ENCODE measurements at places on chromosomes 7 and 10. TPM values are rescaled to one million over a fixed set of nuclear protein-coding genes. Genes with fewer than 3 reads are reported as not detected.

Gene GCK
- 0.14 TPM for polyA plus RNA-seq

Gene C7orf25
- polyA plus RNA-seq, result 3.2 TPM

Gene ANXA8L1
- 0.32 TPM for polyA plus RNA-seq

Gene GPER1
- 6.3 TPM for polyA plus RNA-seq

Gene PHF14
- polyA plus RNA-seq, result 7.5 TPM

Gene PRLHR
- polyA plus RNA-seq, result not detected

Gene SH2D4B
- polyA plus RNA-seq, result not detected

Gene OGDH
- polyA plus RNA-seq, result 47.5 TPM

Gene UTF1
- polyA plus RNA-seq, result not detected

Gene DMBT1
- not detected for polyA plus RNA-seq

Gene CFAP58
- polyA plus RNA-seq, result 0.57 TPM

Gene SYCE1
- polyA plus RNA-seq, result not detected

Gene DRGX
- polyA plus RNA-seq, result not detected

Gene GHITM
- polyA plus RNA-seq, result 103 TPM

Gene FMC1
- 11.9 TPM for polyA plus RNA-seq

Gene TUBAL3
- polyA plus RNA-seq, result not detected

Gene ZNF117
- 2.5 TPM for polyA plus RNA-seq

Gene TTYH3
- polyA plus RNA-seq, result 82.6 TPM

Gene SPAM1
- not detected for polyA plus RNA-seq

Gene LHFPL3
- not detected for polyA plus RNA-seq

Gene MOGAT3
- not detected for polyA plus RNA-seq

Gene ZNRF2
- 0.33 TPM for polyA plus RNA-seq

Gene SEPTIN7
- 112 TPM for polyA plus RNA-seq

Gene AIFM2
- 4.6 TPM for polyA plus RNA-seq

Gene NHLRC2
- 2.3 TPM for polyA plus RNA-seq

Gene TRPV6
- not detected for polyA plus RNA-seq

Gene NUTM2E
- polyA plus RNA-seq, result not detected

Gene HEPACAM2
- polyA plus RNA-seq, result not detected

Gene ASB4
- not detected for polyA plus RNA-seq

Gene SYNPO2L
- polyA plus RNA-seq, result 0.62 TPM

Gene FAM241B
- polyA plus RNA-seq, result 1.2 TPM

Gene RBM17
- polyA plus RNA-seq, result 42.9 TPM

Gene LANCL2
- 13.6 TPM for polyA plus RNA-seq

Gene SNCG
- 19.0 TPM for polyA plus RNA-seq

Gene EPHB6
- 0.60 TPM for polyA plus RNA-seq

Gene PDCD4
- 42.7 TPM for polyA plus RNA-seq

Gene CTAGE4
- polyA plus RNA-seq, result not detected

Gene KEL
- 0.03 TPM for polyA plus RNA-seq

Gene MSMB
- not detected for polyA plus RNA-seq

Gene DNTT
- not detected for polyA plus RNA-seq

Gene FGFR2
- not detected for polyA plus RNA-seq

Gene RELN
- polyA plus RNA-seq, result 14.7 TPM

Gene ZMIZ1
- 48.7 TPM for polyA plus RNA-seq

Gene GPR37
- 3.8 TPM for polyA plus RNA-seq

Gene SP4
- polyA plus RNA-seq, result 0.85 TPM
